DMS79 (cell line): ENCODE measurements at places on chromosomes 4 and X.

- no peak for DNase-seq
Measured at GRCh38 chr4:6760865-6761264, 21.7 kb upstream of the KIAA0232 start.

GRCh38 chr4:150336676-150337412, 245.1 kb upstream of the MAB21L2 start:
- no peak for DNase-seq

- no peak for DNase-seq
Measured at GRCh38 chr4:146282657-146283056, 68.3 kb downstream of the REELD1 start.

DNA sequence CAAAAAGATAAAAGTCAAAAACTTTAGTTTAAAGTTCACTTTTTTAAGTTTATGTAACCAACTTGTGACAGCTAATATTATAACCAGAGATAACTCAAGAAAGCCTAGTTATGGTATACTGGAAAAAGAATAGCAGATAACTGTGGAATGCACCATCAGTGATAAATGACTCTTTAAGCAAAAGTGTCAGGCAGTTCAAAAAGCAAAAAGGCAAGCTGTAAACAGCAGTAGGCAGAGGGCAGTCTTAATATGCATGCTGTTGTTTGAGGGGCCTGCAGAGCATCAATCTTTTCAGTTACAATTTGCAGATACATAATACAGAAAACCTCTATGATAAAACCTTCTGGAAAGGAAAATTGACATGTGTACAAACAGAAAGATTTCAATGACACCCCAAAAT, 81.8 kb upstream of the JADE1 start:
- no peak for DNase-seq

GRCh38 chrX:18424482-18425198, 768 bp upstream of the CDKL5 start:
- peak; percentile 4 for DNase-seq

DNA sequence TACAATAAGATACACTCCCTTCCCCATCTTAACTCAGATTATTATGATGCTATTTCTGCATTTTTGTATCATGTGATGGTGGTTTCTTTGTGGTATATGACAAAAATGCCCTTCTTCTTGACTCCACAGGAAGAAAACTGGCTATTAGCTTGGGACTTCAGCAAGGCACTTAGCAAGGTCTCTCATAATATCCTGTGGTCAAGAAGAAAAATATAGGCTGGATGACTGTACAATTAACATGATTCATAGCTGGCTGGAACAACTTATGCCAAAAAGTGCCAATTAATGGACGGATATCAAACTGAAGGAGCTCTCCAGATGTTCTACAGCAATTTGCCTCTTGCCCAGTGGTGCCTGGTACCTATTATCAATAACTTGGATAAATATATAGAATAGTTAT, 2.3 kb upstream of the MID1IP1 start:
- DNase-seq = no peak

- DNase-seq = no peak
Measured at GRCh38 chrX:124098089-124098488, 136.6 kb downstream of the STAG2 start.

- DNase-seq = no peak
Measured at GRCh38 chr4:138051157-138051556, 191.0 kb downstream of the SLC7A11 start.

DNA sequence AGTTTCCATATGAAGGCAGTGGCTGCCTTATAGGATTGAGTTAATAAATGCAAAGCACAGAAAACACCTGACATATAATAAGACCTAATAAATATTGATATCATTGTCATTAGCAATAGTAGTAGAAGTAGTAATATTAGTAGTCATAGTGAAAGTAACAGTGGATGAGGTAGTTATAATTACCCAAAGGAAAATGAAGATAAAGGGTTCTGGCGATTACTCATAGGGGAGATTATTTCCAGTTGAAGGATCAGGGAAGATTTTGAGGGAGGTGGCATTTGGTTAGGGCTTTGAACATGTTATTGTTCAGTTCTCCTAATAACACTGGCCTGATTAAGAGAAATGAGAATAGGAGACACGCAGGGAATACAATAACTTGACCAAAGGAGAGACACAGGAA, 131.9 kb upstream of the GPRIN3 start:
- no peak for DNase-seq

DNA sequence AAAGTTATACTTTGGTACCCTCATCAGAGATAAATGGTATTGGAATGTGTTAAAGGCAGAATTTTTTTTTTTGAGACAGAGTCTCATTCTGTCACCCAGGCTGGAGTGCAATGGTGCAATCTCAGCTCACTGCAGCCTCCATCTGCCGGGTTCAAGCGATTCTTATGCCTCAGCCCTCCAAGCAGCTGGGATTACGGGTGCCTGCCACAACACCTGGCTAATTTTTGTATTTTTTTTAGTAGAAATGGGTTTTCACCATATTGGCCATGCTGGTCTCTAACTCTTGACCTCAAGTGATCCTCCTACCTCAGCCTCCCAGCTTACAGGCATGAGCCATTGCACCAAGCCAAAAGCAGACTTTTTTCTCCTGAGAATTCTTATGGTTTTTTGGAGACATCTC, 11.4 kb upstream of the RELL1 start:
- DNase-seq = no peak
